ENCODE measurements at places on chromosomes 7 and 10.

DNA sequence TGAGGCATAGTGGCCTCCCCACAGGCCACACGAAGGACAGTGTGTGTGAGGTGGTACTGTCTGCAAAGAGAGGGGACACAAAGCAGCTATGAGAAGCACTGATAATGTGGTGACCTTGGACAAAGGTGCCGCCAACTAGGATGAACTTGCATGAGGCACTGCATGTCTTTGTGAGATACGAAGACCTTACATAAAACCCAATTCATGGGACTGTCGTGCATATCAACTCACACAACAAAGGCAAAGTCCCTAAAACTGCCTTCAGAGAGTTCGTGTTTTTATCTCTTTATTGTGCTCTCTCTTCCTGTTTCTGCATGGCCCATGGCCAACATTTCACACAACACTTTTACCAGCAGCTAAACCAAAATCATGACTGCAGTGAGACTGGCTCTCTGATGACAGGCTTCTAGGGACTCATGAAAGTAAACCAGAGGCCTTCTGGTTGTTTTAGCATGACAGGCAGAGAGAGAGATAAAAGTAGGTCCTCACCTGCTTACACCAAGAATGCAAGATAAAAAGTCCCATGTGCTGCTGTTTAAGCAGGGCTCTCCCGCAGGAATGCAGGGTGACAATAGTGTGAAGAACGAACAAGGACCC lies 347.8 kb downstream of the ELMO1 start:
- DNase-seq: no peak

DNA sequence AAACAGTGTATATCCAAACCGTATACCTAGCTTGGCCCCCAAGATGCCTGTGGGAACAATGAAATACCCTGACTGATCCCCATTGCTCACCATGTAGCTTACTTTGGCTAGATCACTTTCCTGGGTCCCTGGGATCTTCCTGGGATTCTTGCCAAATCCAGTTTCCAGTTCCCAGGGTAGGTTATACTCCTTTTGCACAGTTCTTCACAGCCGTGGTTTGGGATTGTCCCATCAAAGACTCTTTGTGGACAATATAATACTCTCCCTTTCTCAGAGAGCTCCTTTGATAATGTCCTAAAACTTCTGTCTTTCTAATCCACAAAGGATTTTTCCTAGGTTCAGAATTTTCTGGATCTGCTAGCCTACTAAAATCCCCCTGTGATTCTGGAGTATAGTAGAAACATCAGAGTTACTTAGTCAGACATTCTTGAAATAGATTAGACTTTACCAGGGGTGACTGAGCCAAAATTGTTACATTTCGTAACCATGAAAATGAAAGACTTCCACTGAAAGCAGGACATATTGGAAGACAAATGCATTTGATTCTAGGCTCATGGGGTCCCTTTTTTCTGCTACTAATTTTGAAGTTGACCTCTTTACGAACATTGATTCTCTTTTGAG lies 388.3 kb upstream of the ETV1 start:
- no peak for DNase-seq

DNA sequence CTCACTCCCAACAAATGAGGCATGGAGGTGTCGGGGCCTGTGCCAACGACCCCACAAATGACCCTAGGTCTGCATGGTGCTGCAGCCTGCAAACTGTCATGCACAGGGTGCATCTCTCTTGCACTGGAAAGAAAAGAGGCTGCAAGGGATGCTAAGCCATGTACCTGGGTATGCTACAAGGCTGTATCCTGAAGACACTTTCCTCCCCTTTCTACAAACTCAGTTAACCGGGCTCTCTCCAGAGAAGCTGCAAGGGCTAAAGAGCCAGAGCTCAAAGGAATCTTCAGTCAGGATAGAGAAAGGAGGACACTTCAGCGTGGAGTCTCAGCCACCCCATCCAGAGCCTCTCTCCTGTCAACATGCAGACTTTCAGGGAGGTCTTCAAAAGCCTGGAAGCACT lies 449.0 kb downstream of the GRID1 start:
- DNase-seq: no peak

GRCh38 chr10:49089152-49089551 lies 26.2 kb downstream of the VSTM4 start:
- no peak for DNase-seq

- no peak for DNase-seq
Observed at GRCh38 chr10:91520661-91521060, 110.5 kb downstream of the HECTD2 start.

- DNase-seq: no peak
Observed at GRCh38 chr7:116757283-116757682, 85.3 kb downstream of the MET start.

Data from C1 segment of cervical spinal cord (tissue), 14 donors.